AG04449 (cell line): ENCODE measurements at places on chromosomes 5 and 9.

- DNase-seq: no peak
Observed at GRCh38 chr5:151697452-151697851, 10.7 kb upstream of the SPARC start.

GRCh38 chr9:14554886-14555285 is 138.3 kb downstream of the ZDHHC21 start:
- DNase-seq: no peak

DNA sequence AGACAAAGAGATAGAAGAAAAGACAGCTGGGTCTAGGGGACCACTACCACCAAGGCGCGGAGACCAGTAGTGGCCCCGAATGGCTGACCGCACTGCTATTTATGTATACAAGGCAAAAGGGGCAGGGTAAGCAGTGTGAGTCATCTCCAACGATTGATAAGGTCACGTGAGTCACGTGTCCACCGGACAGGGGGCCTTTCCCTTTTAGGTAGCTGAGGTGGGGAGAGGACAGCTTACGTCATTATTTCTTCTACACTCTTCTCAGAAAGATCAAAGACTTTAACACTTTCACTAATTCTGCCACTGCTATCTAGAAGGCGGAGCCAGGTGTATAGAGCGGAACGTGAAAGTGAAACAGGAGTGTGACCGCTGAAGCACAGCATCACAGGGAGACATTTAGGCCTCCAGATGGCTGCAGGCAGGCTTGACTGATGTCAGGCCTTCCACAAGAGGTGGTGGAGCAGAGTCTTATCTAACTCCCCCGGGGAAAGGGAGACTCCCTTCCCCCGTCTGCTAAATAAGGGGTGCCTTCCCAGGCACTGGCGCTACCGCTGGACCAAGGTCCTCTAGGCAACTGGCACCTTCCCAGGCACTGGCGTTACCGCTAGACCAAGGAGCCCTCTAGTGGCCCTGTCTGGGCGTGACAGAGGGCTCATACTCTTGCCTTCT is 6.1 kb upstream of the PRR16 start:
- DNase-seq: no peak

- no peak for DNase-seq
Observed at GRCh38 chr5:151195622-151196021, 28.3 kb downstream of the CCDC69 start.

DNA sequence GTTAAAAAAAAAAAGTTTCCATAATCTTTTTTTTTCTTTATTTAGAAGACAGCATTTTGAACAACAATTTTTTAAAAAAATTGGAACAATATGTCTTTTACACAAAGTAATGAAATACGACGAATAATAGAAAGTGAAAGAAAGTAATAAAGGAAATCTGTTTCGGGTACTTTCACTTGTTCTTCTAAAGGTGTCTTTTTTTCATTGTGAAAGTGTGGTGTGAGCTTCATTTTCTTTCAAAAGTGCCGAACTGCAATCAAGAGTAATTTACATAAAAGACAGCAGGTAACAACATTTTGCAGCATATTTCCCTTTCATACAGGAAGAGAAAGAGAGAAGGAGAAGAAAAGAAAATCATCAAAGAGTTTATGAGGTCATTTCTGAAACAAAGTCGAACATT is 159.7 kb upstream of the CDH12 start:
- no peak for DNase-seq

GRCh38 chr9:77433675-77434445 is 214.3 kb downstream of the GNA14 start:
- no peak for DNase-seq

GRCh38 chr5:86320266-86320665 is 297.5 kb upstream of the COX7C start:
- no peak for DNase-seq

- DNase-seq: peak; percentile 98
Observed at GRCh38 chr5:53362521-53362941, 117.9 kb upstream of the FST start.

- DNase-seq: peak; percentile 66
Observed at GRCh38 chr5:97764700-97765099, 581.7 kb upstream of the RIOK2 start.

GRCh38 chr5:35415309-35415708 is 185.0 kb upstream of the PRLR start:
- no peak for DNase-seq

DNA sequence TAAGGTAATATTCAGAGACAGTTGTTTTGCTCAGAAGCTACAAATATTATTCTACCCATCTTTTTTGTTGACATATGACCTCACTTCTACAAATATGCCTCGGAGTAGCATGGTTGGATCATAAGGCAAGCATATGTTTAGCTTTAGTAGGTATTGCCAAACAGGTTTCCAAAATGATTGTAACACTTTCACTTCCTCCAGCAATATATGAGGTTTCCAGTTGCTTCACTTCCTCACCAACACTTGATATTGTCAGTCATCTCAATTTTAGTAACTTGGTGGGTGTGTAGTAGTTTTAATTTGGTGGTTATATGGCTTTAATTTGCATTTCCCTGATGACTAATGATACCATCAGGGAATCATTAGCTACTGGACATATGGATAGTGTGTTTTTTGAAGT is 46.7 kb downstream of the TNFSF8 start:
- DNase-seq: no peak

- DNase-seq: no peak
Observed at GRCh38 chr5:180153099-180153498, 55.9 kb downstream of the RASGEF1C start.

GRCh38 chr9:91522481-91522880 is 98.8 kb upstream of the NFIL3 start:
- no peak for DNase-seq

- DNase-seq: no peak
Observed at GRCh38 chr5:120155873-120156272, 308.2 kb upstream of the PRR16 start.

- DNase-seq: no peak
Observed at GRCh38 chr5:14143546-14143840, 351 bp downstream of the TRIO start.

DNA sequence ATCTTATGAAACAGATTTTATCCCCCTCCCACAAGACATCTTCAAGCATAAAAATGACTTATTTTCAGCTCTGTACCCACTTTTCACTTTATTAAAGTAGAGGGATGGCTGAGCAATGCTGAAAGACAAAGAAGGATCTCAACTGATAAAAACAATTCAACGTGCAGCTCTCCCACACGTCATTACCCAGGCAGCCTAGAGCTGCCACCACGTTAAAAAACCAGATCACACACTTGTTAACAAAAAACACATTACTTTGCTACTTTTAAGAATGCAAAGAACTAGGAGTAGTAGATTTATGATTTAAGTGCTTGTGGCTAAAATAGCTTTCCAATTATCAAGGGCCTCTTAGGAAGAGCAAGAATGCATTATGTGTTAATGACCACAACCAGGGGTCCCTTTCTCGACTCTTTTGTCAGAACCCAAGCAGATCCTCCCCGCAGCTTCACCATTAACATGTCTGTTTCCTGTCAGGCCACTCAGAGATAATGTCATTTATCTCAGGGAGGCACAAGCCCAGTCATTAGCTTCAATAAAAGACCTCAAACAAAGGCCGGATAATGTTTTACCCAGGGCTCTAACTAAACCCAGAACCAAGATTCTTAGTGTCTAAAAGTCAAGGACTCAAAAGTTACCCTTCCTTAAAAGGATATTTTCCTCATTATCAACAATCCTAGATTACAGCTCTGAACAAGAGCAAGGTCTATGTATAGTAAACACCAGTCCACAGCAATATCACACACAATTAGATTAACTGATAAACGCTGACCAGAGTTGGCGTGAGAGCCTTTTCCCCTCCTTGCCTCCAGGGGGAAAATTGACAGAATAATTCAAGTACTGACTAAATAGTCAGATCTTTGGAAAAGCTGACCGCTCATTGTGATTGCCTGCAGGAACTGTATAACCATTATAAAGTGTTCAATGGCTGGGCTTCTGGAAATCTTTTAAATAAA is 7.5 kb downstream of the ZNF608 start:
- DNase-seq: no peak

DNA sequence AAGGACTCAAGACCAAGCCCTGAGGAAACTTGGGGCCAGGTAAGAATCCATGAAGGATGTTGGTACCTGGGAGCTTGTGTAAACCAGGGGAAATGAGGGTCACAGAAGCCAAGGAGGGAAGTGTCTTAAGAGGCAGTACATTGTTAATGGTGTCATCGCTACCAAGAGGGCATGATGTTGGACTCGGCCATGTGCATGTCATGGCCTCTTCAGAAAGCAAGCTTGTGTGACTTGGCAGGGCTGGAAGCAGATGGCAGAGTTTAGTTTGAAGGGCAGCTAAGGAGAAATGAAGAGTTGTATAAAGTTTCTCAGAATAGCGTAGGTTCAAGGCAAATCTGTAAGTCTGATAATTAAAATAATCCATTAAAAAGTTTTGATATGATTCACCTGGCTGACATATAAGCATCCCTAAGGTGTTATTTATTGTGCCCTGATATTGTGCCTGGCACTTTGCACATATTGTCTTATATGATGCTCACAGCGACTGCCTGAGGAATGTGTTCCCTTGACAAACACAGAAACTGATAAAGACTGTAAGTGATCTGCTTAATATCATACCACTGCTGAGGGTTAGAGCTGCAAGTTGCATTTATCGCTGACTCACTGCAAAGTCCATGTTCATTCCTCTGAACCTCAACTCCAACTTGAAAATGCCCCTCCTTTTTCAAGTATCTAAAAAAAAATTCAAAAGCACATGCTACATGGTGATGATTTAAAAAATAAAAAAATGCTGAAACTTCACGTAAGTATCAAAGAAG is 81.3 kb upstream of the PTPN3 start:
- peak; percentile 3 for DNase-seq

DNA sequence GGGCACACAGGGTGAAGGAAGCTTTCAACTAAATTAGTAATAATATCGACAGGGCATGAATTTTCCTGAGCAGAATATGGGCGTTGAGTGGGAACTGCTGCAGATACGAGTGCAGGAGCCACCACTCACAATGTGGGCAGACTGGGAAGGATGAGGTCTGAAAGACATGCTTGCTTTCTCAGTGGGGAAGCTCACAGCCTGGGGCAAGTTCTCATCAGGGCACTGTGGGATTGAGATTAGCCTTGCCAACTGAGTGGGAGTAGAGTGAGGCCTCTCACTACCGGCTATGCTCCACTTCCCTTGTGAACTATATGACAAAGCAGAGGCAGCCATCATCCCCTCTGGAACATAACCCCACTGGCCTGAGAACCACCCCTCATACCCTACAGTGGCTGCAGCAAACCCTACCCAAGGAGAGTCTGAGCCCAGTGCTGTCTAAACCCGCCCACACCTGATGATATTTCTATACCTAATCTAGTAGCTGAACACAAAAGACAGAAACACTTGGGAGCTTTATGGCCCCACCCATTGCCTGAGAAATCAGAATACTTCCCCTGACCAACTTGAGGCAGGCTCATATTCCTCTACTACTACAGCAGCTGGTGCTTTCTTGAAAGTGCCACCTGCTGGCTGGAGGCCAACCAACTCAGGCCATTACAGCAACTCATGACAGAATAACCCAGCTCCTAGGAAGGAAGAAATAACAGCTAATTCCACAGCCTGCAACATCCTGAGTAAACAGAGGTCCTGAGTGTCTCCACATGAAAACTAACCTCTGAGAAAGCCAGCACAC is 173.7 kb upstream of the SPEF2 start:
- DNase-seq: no peak

- no peak for DNase-seq
Observed at GRCh38 chr9:92030367-92030766, 80.3 kb upstream of the ROR2 start.

DNA sequence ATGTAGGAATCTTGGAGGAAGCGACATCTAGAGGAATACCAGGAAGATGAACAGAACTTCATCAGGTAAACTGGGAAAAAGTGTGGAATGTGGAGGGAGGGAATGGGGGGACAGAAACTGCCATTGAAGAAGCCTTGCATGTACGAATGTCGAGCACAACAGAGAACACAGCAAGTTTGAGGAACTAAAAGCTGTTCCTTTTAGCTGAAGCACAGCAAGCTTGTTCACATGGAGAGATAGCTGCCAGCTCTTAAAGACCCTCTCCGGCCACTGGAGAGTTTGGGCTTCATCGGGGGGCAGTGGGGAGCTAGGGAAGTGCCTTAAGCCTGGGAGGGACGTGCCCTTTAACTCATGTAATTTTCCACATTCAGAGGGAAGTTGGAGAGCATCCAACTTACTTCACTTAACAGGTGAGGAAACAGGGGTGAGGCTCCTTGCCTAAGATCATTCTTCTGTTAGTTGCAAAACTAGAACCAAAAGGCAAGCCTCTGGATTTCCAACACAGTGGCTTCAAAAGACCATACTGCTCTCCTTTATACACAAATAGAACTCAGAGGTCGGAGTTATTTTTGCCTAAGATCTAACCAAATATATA is 2.3 kb upstream of the CYFIP2 start:
- no peak for DNase-seq

DNA sequence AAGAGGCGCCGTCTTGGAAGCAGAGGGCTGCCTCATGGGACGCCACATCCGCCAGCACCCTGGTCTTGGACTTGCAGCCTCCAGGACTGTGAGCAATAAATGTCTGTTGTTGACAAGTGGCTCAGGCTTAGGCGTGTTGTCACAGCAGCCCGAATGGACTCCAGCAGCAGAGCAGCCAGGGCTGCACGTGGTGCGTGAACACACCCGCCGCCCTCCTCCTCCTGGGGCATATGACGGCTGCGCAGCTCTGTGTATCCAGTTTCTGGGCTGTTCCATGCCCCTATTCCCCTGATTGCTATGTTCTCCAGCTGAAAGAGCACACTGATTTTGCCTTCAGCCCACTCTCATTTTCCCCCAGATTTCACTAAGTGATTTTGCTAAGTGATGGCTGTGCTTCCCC is 36.0 kb upstream of the CLPTM1L start:
- DNase-seq: no peak

DNA sequence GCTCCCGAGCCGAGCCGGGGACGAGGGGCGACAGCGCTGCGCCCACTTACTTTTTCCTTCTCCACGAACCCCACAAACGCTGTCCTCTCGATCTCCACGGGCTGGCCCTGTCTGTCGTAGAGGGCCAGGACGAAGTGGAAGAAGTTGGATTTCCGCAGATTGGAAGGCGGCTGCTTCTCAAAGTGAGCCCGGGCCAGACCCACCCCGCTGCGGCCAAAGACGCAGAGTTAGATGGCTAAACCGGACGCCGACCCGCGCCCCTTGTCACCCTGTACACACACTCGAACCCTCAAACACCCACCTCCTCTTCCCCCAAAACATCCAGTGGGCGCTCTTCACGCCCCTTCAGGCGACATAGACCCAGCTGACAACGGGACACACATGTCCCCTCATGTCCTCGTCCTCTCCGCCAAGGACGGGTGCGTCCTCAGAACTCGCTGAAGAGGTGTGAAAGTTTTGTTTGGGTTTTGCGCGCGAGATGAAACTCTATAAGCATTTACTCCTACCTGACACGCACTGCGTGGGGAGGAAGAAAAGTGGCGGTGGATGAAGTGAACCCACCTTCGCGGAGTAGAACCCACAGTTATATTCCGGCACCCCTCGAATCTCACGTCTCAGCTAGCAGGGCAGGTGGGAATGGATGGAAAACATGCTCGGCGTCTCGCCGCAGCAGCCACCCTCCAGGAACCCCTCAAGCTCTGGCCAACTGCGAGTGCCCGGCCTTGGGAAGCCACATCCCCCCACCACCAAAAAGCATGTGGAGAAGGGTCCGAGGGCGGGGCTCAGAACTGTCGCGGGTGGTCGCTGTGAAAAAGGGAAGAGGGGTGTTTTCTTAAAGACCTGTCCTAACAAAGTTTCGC is 2.6 kb downstream of the EBF1 start:
- DNase-seq: no peak
